Tongue (tissue), 3 donors: ENCODE measurements at places on chromosomes 6 and 20. TPM values are rescaled to one million over a fixed set of nuclear protein-coding genes. Genes with fewer than 3 reads are reported as not detected.

DNA sequence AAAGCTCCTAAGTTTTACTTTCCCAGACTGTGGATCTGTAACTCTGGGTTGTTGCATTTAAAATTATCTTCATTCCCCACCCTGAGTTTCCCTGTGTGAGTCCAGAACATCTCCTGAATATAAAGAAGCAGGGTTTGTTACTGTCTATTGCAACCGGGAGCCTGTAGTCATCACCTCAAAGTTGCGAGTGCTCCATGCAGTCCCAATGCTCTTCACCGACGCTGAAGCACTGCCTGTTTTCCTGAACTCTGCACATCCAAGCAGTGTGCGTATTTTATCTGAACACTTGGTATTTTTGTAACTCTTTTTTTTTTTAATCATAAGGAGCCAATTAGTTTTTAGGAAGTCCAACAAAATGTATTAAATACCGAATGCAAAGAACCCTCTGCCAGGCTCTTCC lies 907 bp upstream of the HLA-B start:
- DNase-seq: no peak

- no peak for DNase-seq
Measured at GRCh38 chr20:52681288-52681687, 290.9 kb upstream of the TSHZ2 start.

DNA sequence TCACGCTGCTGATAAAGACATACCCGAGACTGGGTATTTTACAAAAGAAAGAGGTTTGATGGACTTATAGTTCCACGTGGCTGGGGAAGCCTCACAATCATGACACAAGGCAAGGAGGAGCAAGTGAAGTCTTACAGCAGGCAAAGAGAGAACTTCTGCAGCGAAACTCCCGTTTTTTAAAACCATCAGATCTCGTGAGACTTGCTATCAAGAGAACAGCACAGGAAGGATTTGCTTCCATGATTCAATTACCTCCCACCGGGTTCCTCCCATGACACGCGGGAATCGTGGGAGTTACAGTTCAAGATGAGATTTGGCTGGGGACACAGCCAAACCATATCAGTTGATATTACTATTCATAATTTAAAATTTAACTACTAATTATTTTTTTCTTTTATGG lies 157.3 kb upstream of the ATXN1 start:
- DNase-seq: no peak

DNA sequence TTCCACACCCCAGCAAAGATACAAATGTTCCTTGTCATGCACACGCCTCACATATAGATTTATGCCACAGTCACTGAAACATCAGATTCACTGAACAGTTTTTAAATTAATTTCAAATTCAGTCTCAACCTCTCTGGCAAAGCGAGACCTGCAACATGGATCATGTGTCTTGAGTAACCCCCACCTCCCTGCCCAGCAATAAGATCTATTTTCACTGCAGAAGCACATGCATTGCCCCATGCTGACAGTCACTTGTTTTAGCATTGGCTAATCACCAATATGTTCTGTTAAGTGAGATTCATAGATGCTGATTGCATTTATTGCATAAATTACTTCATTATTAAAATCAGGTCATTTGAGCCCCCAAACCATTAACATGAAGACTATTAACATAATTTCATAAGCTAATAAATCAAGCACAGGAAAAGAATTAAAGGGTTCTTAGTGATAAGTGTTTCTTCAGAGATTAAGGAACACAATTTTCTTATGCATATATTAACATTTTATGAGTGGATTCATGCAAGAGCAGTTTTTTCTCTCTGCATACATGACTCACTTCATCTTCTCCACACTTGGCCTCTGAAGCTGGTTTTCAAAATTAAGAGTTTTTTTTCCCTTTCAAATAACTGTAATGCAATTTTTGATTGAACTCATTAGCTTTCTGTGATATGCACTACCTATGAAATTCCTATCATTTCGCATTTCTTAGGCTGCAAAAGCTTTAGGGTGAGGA lies 173.2 kb upstream of the SOX4 start:
- no peak for DNase-seq

DNA sequence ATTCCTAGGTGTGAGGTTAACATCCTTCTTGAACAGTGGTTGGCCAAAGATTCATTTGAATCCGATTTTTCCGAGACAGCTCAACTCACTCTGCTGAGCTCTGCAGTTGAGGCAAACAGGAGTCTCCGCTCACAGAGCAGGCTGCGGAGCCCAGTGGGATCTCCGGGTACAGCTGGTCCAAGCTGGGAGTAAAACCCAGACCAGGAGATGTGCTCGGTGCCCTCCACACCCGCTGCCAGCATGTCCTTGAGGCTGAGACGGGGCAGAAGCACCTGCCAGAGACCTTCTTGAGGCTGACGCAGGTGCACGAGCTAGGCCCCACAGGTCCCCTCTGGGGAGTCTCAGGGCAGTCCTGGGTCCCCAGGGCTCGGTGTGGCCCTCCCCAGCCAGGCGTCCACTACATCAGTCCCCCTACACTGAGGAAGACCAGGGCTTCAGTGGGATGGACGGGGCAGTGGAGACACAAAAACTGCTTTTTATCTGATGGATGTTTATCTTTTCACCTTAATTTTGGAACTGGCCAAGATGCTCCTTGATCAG lies 119.0 kb downstream of the AGPAT4 start:
- DNase-seq: no peak

DNA sequence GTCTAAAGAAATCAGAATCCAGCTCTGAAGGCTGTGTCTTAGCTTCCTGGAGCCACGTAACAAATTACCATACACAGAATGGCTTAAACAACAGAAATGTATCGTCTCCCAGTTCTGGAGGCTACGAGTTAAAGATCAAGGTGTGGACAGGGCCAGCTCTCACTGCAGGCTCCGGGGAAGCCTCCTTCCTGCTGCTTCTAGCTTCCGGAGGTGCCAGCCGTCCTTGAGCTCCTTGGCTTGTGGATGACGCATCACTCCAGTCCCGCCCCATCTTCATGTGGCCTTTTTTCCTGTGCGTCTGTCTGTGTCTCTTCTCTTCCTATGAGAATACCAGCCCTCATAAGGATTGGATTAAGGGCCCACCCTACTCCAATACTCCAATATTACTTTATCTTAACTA lies 319.1 kb upstream of the QKI start:
- no peak for DNase-seq

GRCh38 chr6:139582956-139583355 lies 208.5 kb upstream of the CITED2 start:
- DNase-seq: no peak

The CENPW gene
- total RNA-seq: 3.8 TPM

The FAM110A gene
- total RNA-seq: 4.9 TPM

The LST1 gene
- total RNA-seq: 1.5 TPM

The BIRC7 gene
- 0.31 TPM for total RNA-seq

The MBOAT1 gene
- 9.3 TPM for total RNA-seq
